ENCODE measurements at places on chromosomes 12 and 14.

GRCh38 chr12:98208816-98209215 is 306.6 kb upstream of the TMPO start:
- DNase-seq = no peak

GRCh38 chr12:77204083-77204482 is 138.7 kb upstream of the E2F7 start:
- no peak for DNase-seq

DNA sequence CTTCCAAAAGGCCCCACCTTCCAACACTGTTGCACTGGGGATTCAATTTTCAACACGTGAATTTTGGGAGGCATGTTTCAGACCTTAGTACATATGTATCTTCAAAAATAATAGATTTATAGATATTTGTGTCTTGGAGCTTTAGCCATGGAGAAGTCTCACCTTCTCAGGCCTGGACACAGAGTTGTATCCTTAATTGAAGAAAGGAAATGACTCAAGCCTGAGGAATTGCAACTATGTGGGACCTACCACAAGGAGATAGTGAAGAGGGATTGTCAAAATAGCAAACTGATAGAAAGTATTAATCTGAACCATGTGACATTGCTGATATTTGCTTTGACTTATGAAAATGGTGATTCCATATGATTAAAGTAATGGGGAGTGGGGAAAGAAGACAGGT is 89.8 kb downstream of the ACSS3 start:
- no peak for DNase-seq

GRCh38 chr14:50783563-50783962 is 47.4 kb downstream of the NIN start:
- no peak for DNase-seq

DNA sequence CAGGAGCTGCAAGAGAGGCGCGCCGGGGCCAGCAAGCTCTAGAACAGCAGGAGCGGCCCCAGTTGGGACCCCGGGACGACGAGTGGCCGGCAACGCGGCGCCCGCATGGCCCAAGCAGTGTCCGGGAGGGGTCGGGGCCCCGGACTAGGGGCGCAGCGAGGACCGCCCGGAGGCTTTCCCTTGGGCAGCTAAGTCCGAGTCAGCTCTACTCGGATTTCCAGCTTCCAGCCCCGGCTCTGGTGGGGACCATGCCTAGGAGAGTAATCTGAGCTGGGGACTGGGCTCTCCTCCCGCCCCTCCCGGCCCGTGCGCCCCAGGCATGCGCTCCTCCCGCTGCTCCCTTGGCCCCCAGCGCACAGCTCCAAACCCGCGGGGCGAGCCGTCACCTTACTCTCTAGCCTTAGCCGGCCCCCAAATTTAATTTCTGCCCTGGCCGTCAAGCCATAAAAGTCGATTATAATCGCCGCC is 41.6 kb upstream of the CAPRIN2 start:
- DNase-seq = no peak

GRCh38 chr12:104427547-104427938 is 29.2 kb upstream of the CHST11 start:
- DNase-seq = no peak

- DNase-seq = no peak
Observed at GRCh38 chr12:97745406-97746101, 282.9 kb downstream of the RMST start.

DNA sequence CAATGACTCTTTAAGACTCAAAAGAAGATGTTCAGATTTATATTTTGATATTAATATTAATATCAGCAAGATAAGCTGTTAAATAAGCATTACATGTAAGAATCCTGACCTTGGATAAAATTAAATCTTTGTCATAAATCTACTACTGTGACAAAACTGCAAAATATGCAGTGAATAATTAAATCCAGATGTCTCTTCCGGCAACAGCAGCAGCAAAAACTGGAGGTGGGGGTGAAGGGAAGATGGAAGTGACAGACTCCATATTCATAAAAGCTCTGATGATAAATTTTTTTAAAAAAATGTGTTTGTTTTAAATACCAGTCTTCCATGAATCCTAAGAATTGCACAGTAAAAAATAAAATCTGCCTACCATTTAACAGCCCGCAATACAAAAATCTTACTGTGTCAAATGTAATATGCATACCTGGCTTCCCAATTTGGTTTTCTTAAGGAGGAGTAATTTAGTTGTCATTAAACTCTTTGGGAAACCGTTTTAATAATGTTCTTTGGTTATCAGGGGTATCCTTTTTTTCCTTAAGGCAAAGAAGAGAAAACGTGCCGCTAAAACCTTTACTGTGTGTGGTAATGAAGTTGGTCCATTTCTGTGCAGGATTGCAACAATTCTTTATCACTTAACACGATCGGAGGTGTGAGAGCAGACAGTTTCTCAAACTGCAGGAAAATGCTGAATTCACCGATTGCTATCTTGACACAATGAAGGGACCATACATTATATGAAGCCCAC is 478.2 kb downstream of the DIO2 start:
- no peak for DNase-seq

DNA sequence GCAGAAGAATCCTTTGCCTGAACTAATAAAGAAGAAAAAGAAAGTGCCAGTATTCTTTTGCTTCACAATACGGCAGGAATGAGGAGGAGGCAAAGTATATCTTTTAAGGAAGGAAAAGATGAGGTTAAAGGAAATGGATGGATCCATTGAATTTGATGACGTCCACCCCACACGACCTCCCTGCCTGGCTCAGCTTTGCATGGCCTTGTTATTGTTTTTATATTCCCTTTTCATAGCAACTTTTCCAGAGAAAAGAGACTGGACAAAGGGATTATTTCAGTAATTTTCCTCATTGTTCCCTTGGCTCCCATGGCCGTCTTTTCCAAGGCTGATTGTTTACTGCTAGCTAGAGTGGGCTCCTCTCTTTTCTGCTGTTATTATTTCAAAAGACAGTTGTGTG is 123.2 kb upstream of the SEL1L start:
- DNase-seq = no peak

DNA sequence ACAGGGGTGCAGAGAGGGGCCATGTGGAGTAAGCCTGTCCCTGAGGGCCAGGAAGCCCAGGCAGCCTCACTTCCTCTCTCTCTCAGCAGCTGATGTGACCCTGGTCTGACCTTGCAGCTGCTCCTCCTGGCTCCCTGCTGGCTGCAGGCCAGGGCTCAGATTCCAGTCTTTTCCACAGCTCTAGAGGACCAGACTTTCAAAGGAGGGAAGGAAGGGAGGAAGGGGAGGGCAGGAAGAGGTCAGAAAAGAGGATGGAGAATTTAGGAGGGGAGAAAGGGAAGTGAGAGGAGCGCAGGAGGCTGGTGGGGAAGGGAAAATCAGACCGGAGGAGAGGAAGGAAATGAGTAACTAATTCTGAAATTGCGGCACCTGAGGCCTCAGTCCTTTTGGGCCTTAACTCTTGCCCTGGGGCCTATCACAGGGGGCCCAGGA is 40.9 kb upstream of the VASH1 start:
- no peak for DNase-seq

- no peak for DNase-seq
Observed at GRCh38 chr12:116099652-116100432, 177.7 kb downstream of the MED13L start.

- DNase-seq = no peak
Observed at GRCh38 chr12:5988088-5988487, 43.0 kb upstream of the ANO2 start.

- DNase-seq = no peak
Observed at GRCh38 chr12:56469007-56469930, 891 bp downstream of the SPRYD4 start.

GRCh38 chr12:39464976-39465695 is 22.2 kb upstream of the KIF21A start:
- DNase-seq = no peak

DNA sequence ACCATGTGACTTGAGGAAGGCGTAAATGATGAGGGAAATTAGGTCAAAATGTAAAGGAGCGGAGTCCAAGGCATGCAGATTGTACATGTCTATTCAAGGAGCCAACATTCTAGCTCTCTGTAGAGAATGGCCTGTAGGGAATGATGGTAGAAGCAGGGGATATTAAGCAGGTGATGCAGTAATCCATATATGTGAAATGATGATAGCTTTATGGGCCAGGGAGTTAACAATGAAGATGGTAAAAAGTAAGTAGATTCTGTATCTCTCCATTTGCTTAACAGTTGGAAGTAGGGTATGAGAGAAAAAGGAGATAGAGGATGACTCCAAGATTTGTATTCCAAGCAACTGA is 33.4 kb downstream of the ARHGAP5 start:
- no peak for DNase-seq

DNA sequence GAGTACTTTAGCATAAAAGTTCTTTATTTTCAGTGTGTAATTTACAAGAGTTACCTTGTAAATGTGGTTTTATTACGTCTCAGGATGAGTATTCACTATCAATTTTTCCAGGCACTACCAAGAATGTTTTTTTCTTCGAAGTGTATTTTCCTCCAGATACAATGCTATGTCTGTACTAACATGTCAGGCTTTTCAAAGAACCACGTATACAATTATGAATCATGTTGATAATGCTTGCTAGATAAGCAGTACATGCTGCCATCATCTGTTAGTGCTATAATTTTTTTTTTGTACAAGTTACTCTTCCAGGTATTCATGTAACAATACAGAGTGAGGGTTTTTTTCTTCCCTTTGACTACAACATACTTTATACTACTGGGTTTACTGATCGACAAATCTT is 5.6 kb upstream of the KANSL2 start:
- DNase-seq = no peak

- no peak for DNase-seq
Observed at GRCh38 chr12:52874573-52875435, 26.0 kb upstream of the KRT78 start.

- DNase-seq = no peak
Observed at GRCh38 chr12:95802482-95803270, 12.1 kb upstream of the NTN4 start.

DNA sequence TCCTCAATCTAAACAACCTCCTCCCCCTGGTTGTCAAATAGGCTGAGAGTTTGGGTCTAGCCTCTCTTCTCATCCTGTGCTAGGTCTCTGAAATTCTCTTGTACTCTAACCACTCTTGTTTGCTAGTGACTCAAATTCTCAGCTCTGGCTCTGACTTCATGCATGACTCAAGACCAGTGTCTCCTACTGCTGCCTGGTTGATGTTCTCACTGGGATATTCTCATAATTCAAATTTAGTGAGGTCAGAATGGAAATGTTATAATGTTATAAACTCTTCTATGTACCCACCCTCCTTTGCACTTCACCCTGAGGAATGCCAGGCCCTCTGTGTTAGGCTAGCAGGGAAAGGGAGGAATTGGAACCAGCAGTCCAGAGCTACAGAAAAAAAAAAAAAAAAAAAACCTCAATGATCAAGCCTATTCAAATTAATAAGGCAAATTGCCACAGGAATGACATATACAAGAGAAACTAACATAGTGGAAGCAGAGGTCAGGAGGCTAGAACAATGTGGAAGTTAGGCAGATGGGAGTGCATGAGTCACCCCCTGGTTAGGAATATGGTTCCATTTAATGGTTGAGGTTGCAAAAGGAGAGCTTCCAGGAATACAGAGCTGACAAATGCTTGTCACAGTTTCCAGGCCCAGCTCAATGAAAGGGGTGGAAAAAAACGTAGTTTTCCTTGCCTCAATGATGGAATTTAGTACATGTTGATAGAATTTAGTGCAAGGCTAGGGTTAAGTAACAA is 459.5 kb downstream of the RMST start:
- DNase-seq = no peak

GRCh38 chr12:11815397-11815796 is 165.9 kb downstream of the ETV6 start:
- DNase-seq = no peak

DNA sequence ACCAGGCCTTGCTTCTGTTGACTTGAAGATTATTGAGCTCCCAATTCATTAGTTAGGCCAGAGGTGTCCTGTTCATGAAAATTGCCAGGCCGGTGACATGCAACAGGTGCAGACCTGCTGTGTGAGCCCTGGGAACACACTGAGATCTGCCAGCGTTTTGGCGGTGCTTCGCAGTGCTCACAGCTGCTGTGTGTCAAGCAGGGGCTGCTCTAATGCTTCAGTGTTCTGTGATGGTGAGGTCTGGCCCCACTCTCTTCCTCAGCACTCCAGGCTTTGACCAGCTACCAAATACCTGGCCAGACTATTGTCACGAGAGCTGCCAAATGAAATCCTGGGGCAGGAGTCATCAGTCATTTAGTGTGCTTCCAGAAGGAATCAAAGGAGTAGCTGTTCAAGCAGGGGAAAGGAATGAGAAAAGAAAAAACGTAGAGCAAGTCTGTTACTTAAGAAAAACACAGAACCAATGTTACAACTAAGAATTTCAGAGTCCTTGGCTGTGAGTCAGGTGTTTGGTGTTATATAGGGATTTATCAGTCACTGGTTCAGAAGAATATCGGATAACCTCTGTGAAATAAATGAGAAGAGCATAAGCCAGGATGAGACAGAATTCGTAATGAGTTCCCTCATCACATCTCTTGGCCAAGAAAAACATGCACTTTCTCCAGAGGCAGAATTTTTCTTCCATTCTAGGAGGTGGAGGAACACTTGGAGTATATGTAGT is 150.8 kb downstream of the FBXL14 start:
- DNase-seq = no peak

DNA sequence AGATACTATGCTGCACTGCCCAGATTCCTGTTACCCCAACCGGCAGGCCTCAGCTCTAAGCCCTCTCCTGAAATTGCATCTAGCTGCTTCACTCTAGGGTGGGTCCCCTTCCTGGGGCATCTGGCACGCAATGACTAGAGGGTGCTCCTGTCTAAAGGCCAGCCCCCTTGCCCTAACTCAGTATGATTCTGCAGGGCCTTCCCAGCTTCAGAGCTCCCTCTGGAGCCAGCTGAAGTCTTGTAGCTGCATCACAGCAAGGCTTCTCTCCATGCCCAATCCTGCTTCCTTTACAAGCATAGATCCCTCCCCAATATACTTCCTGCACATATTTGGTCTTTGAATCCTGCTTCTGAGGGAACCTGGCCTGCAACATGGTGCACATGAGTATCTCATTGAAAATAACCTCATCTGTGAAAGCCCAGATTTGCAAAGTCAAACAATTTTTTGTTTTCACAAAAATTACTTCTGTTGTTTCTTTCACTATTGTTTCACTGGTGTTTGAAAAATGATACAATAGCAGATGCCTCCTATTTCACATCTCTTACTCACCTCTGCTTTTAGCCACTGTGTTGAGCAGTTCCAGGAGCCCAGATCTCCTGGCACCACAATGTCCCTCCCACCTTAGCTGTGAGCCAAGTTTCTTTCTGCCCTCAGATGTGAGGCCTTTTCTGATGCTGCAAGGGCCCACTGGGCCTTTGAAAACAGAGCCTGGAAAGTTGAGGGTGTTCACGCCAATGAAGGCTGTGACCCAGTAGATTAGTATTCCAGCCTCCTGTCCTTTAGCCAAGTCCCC is 169.5 kb upstream of the EGLN3 start:
- DNase-seq = no peak

- no peak for DNase-seq
Observed at GRCh38 chr12:32146074-32146873, 39.6 kb downstream of the BICD1 start.

- no peak for DNase-seq
Observed at GRCh38 chr12:7146228-7146627, 16.1 kb downstream of the CLSTN3 start.

Data from activated gamma-delta T cell (primary cell).